ENCODE measurements at places on chromosomes 13 and 19. TPM values are rescaled to one million over a fixed set of nuclear protein-coding genes. Genes with fewer than 3 reads are reported as not detected.

DNA sequence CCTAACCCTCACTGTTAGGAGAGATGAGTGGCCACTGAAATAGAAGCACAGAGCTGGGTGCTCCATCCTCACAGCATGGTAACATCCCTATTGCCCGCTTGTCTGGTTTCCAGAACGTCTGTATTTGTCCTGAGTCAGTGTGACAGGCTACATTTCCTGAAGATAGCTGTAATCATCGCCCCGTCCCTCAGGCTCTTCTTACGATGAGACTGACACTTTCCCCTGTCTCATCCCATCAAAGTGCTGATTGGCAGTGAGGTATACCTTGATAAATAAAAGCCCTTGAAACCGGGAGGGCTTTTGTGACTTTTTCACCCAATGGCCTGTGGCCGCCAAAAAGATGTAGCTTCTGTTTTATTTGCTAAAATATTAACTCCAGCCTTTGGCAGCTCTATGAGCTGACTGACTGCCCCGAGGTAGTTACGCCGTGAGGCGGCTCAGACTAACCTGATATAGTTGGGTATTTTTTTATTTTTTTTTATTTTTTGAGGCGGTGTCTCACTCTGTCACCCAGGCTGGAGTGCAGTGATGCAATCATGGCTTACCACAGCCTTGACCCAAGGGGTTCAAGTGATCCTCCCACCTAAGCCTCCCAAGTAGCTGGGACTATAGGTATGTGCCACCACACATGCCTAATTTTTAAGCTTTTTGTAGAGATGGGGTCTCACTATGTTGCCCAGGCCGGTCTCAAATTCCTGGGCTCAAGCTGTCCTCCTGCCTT is 5.7 kb upstream of the LRRC4B start:
- DNase-seq, result no peak

- DNase-seq, result no peak
These were observed 226.4 kb downstream of the SUCLA2 start for GRCh38 chr13:47774671-47774994.

DNA sequence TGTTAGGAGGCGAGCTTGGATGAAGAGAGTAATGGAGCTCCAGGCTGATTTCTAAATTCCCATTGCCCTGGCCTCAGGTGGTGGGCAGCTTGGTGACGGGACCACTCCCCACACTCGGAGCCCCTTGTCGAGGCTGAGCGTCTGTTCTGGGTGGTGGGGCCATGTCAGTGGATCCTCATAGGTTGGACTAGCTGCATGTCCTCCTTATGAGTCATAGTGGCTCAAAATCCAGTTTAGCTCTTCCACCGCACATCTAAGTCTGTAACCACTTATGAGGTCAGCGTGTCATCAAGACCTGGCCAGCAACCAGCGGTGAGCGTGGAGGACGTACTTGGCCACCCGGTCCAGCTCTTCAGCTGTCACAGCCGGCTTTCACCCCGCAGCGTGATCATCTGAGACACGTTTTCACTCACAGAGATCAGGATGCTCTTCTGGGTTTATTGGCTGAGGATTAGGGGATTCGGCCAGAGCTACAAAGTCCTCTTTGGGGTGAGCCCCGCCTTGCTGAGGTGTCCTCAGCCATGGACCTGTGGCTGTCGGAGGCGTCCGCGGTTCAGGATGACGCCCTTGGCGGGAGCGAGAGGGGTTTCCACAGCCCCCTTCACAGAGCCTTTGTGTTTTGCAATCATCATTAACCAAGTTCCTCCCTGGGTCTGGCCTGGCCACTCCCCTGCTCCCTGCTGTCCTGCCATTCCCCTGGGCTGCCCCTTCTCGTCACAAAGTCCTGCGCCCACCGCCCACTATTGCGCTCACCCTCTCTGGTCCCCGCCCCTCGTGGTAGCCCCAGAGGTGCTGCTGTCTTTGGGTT is 41.9 kb downstream of the ADPRHL1 start:
- no peak for DNase-seq

- no peak for DNase-seq
These were observed 218.2 kb downstream of the FGF14 start for GRCh38 chr13:102183509-102184182.

DNA sequence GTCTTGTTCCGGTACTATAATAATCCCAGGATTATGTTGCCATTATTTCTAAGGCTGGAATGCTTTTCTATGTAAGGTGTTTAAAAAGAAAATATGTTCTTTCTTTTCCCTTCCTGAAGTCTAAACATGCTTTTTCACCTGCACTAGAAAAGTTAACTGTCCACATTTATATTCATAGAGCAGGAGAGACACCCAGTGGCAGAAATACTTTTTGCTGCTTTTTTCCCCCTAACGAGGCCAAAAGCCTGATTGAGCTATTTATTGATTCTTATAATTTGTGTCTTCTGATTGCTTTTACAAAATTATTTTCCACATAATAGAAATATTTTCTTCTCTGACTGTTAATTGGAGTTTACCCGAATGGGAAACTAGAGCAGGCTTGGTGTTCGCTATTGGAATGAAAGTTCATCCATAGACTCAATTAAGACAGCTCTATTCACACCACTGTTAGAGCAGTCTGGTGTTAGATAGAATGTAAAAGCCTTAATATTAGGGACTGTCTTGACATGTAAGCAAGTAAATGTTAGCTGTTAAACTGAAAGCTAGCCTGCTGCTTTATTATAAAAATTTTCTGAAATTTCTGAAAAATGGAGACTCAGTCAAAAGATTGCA is 15.8 kb downstream of the GPR180 start:
- DNase-seq, result no peak

GRCh38 chr13:43232144-43232872 is 208.9 kb downstream of the DNAJC15 start:
- peak; percentile 59 for DNase-seq

GRCh38 chr13:97249093-97249795 is 27.1 kb downstream of the MBNL2 start:
- DNase-seq, result peak; percentile 42

- no peak for DNase-seq
These were observed 782 bp downstream of the CYSLTR2 start for GRCh38 chr13:48654511-48654910.

- DNase-seq, result no peak
These were observed 53.3 kb downstream of the MBD3L2B start for GRCh38 chr19:6967967-6968366.

GRCh38 chr19:36149673-36150406 is 2.4 kb downstream of the COX7A1 start:
- DNase-seq, result no peak

DNA sequence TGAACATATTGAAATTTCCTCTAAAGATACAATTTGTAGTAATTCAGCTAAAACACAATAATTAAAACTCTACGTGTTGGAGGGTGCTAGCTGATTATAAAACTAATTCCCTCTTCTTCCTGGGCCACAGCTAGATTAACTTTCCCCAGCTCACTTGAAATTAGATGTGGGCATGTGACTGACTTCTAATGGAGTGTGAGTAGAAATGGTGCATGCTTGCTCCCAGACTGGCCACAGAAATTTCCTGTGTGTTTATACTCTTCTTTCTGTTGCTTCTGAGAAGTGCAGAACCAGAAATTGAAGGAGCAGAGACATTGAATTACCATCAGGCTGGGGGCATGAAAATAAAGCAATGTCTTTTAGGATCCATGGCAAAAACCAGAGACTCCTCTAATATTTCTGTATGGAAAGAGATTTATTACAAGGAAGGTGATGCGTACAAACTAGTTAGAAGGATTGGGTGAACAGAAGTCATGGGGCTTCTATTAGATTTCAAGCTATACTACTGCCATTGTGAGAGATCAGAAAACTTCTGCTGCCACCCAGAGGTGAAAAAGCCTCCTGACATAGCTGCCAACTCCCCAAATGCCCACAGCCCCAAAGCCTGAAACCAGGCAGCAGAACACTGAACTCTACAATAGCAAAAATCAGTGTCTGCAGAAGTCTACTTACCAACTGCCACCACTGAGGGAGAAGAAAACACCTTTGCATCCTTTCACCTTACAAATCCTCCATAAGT is 379.2 kb upstream of the MIR17HG start:
- no peak for DNase-seq

- DNase-seq, result no peak
These were observed 7.5 kb downstream of the ZNF440 start for GRCh38 chr19:11821474-11822109.

DNA sequence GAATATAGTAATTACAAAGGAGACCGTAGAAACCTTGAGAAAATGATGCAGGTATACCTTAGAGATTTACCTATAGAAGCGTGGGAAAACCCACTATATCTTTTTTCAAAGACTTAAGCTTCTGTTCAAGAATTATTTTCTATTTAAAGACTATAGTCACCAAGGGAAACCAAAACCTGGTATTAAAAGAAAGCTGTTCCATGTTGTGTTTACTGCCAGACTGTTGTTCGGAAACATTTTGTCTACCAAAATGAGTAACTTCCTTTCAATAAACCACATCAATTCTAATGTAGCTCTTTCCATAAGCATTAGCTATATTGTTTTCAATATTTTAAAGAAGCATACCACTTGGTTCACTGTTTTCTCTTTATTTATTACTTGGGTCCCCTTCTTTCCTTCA is 182.9 kb upstream of the SLITRK6 start:
- no peak for DNase-seq

GRCh38 chr19:17076543-17076991 is 990 bp downstream of the MYO9B start:
- no peak for DNase-seq

GRCh38 chr13:39350461-39350881 is 252.5 kb downstream of the LHFPL6 start:
- DNase-seq, result peak; percentile 23

GRCh38 chr19:11148001-11148400 is 7.6 kb downstream of the SPC24 start:
- DNase-seq, result no peak

GRCh38 chr13:110312339-110313031 is 5.4 kb downstream of the COL4A2 start:
- DNase-seq, result no peak

- DNase-seq, result no peak
These were observed 67.6 kb downstream of the SOX1 start for GRCh38 chr13:112134391-112135075.

DNA sequence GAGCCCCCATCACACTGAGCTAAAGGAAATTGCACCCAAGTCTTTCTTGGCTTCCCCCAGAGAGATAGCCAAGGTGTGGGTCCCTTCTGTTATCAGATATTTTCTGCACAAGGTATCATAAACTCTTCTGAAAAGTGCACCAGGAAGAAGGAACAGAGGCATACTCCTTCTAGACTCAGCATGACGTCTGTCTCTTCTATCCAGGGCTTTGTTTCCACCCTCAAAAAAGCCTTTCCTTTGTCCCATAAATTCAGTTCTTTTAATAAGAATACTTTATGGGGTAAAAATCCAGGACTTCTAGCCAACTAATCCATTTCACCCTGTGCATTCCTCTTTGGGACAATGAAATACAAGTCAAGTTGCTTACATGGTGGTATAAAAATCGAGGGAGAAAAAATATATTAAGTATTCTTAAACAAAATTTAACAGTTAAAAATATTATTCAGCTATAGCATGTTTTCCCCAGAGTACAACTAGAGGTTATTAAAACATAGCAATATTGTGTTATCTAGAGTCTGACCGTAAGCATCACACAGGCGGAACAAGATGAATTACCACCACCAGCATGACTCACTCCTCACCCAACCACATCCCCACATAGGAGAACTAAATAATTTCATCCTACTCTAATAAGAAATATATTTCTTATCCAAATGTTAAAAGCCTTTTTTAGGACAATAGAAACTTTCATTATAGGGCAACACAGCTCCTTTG is 79.9 kb upstream of the GPC6 start:
- no peak for DNase-seq

- no peak for DNase-seq
These were observed 149.0 kb downstream of the HS6ST3 start for GRCh38 chr13:96238861-96239260.

LGI4 gene
- 5.7 TPM for total RNA-seq

IGFL1 gene
- total RNA-seq, result 0.69 TPM

SIX5 gene
- 6.9 TPM for total RNA-seq

NUFIP1 gene
- 3.9 TPM for total RNA-seq

KLK5 gene
- 21.0 TPM for total RNA-seq

NOTCH3 gene
- 69.0 TPM for total RNA-seq

SLC25A41 gene
- 0.49 TPM for total RNA-seq

GNG8 gene
- not detected for total RNA-seq

THAP8 gene
- total RNA-seq, result 2.3 TPM

C19orf67 gene
- total RNA-seq, result not detected

APOC4 gene
- total RNA-seq, result not detected

EBI3 gene
- not detected for total RNA-seq

KIR3DL1 gene
- not detected for total RNA-seq

PSG2 gene
- not detected for total RNA-seq

KLK14 gene
- 9.5 TPM for total RNA-seq

RETN gene
- 8.5 TPM for total RNA-seq

MEGF8 gene
- total RNA-seq, result 11.6 TPM

KLK1 gene
- 7.9 TPM for total RNA-seq
